ENCODE measurements at places on chromosomes 7 and 10.

DNA sequence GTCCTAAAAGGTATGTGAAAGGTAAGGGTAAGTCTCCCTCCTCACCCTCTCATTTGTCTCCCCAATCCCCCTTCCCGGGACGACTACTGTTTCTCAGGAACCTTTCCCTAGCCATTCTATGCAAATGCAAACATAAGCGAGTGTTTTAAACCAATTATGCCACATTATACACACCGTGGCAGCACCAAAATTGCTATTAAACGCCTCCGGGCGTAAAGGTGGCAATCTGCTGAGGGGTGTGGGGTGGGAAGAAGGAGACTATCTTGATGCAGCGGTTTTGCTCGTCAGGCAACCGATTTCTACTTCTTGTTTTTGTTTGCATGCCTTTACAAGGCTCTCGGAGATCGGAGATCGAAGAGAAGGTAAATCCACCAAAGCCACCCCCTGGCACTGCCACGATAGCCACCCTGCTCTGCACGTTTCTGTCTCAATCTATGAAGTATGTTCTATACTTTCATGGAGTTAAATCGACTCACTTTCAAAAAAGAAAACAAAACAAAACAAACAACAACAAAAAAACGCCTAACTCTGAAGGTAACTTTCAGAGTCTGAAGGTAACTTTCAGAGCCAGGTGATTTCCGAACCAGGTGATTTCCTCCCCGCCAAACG is 46.0 kb upstream of the CDK1 start:
- DNase-seq = no peak

DNA sequence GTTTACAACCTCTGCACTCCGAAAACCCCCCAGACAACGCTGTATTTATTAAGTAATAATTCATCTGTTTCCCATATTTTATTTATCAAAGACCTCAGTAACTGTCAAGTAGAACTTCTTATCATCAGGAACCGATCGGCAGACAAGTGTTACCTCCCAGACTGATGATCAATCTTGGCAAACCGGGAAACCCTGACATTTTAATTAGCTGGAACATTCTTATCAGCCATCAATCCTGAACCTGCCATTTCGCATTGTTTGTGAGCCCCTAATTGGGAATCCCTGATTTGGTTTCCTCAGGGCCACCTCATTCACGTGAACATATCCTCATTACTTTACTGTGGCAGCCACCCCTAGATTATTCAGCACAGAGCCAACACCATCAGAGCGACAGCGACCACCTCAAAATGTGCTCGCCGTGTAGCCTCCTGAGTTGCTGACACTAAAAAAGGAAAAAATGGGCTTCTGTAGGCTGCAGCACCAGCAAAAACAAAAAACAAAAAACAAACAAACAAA is 93.6 kb upstream of the SDK1 start:
- DNase-seq = peak; percentile 14

DNA sequence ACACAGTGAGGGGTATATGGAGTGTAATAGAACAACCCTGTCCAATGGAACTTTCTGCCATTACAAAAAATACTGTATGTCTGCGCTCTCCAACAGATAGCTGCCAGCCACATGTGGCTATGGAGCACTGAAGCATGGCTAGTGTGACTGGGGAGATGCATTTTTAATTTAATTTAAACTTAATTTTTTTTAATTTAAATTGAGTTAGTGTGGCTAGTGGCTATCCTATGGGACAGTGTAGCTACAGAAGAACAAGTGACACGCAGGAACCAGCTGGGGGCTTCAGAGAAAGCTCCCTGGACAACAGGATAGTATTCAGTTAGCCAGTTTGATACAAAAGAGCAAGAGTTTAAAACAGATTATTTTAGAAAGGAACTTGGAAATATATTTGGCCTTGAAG is 408.0 kb downstream of the THSD7A start:
- no peak for DNase-seq

DNA sequence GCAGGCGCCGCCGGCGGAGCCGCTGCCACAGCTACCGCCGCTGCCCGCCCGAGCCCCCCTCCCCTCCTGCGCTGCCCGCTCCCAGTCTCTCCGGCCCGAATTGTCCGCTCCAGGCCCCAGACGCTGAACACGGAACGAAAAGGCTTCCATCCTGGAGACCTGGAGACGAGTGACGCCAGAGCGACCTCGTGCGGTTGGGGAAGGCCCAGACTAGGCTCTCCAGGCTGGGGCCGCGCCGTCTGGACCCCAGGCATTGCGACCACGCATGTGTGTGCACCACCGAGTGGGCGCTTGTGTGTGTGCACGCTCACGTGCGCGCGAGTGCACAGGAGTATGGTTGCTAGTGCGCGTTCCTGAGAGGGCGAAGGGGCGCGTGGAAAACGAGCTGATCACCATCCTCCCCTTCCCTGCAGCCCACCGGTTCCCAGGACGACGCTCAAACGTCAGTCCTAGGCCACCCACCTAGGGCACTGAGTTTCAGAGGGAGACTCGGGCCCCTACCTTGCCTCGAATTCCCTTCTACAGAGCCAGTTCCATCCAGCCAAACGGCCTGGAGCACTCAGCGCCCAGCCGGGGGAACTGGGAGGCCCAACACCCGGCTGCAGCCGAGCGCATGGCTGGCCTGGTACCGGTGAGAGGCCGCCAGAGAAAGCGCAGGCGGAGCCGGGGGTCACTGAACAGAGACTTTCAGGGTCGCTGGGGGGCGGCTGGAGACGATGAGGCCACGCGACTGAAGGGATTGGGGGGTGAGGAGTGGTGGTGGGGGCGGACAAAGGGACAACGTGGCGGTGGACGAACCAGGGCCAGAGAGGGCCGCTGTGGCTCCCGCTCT is 11.6 kb downstream of the LBX1 start:
- DNase-seq = no peak

GRCh38 chr7:105691680-105692564 is 110.6 kb upstream of the EFCAB10 start:
- no peak for DNase-seq

- DNase-seq = no peak
Observed at GRCh38 chr7:31957090-31957720, 113.0 kb downstream of the PDE1C start.

DNA sequence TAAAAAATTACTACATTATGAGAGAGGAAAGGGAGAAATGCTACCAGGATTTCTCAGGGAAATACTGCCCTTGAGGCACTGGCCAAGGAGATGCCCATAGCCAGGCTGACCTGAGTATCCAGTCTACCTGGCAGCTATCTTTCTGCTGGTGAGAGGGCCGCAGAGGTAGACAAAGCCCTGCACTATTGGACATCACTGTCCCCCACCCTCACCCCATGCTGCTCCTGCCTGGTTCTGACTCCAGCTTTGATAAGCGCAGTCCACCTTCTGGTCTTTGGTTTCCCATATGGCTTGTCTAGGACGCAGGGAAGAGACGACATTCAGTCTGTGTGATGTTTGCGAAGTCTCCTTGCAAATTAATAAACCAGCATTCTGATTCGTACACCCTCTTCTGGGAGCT is 3.7 kb downstream of the ITPRIP start:
- DNase-seq = no peak

DNA sequence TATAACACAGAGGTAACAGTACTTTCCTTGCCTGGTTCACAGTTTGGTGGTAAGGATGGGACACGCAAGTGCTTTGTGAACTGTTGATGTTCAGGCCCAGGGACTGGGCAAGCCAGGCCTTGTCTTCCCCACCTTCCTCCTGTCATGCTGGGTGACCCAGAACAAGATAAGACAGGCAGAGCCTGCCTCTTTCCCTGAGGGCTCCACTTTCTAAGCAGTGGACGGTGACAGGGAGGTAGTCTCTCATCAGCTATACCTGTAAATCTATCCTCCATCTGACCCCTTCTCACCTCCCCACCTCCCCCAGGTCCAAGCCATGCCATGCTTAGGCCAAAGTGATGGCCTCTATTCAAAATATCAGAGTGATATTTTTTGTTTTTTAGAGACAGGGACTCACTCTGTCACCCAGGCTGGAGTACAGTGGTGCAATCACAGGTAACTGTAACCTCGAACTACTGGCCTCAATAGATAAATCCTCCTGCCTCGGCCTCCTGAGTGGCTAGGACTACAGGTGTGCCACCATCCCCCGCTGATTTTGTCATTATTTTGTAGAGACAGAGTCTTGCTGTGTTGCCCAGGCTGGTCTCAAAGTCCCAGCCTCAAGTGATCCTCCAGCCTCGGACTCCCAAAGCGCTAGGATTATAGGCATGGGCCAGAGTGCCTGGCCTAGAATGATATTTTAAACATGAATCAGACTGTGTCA is 42.8 kb downstream of the PDLIM1 start:
- no peak for DNase-seq

DNA sequence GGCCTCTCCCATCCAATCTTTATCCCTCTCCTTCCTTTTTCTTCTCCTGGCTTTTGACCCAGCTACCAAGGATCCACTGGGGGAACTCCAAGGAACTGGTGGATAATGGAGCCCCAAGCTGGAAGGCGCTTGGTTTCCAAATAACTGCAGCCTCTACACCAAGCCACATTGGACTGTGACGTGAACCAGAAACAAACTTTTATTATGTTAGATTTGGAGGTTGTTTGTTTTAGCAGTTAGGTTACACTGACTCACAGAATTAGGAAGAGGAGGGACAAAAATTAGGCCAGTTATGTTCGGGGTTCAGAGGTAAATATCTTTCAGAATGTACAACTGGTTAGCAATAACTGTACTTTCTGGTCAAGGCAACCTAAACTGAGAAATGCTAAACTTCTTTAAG is 21.3 kb upstream of the ANK3 start:
- DNase-seq = no peak

DNA sequence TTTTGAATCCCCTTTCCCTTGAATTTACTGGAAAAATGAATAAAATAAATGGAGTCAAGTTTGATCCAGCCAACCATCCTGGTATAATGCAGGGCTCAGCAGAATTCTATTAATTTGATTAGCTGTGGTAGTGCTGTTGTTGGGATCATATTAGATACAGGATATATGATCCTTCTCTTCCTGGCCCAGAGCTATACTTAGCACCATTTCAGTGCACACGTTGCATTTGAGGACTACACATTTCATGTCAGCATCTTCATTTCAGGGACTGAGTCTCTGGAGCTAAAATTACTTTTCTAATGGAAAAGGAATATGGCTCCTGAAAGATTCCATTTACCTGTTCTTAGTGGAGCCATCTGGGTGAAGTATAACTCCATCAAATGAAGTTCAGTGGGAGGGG is 240.3 kb downstream of the BMPER start:
- no peak for DNase-seq

DNA sequence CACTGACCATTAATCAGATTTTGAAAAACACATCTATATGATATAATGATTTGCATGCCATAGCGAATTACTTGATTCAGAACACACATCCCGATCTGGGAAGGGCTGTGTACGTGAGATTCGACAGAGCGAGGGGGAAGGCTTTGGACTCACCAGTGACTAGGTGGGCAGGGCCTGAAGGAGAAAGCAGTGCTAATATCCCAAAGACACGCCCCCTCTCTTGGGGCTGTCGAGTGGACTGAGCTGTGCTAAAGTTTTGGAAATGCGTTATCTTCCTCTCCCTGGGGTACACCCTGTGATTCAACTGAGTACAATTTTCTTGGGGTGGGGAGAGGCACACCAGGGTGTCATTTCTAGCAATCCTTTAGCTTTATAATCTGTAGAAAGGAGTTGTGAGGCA is 1.8 kb downstream of the LRRC17 start:
- no peak for DNase-seq

- DNase-seq = no peak
Observed at GRCh38 chr10:130587718-130588117, 451.5 kb downstream of the GLRX3 start.

Data from mesothelial cell of epicardium (in vitro differentiated cells).